ENCODE measurements at places on chromosomes 5 and 9.

GRCh38 chr5:136143763-136144162, 11.1 kb downstream of the SMAD5 start:
- no peak for DNase-seq

- no peak for DNase-seq
Observed at GRCh38 chr9:132838291-132838690, 39.8 kb downstream of the AK8 start.

DNA sequence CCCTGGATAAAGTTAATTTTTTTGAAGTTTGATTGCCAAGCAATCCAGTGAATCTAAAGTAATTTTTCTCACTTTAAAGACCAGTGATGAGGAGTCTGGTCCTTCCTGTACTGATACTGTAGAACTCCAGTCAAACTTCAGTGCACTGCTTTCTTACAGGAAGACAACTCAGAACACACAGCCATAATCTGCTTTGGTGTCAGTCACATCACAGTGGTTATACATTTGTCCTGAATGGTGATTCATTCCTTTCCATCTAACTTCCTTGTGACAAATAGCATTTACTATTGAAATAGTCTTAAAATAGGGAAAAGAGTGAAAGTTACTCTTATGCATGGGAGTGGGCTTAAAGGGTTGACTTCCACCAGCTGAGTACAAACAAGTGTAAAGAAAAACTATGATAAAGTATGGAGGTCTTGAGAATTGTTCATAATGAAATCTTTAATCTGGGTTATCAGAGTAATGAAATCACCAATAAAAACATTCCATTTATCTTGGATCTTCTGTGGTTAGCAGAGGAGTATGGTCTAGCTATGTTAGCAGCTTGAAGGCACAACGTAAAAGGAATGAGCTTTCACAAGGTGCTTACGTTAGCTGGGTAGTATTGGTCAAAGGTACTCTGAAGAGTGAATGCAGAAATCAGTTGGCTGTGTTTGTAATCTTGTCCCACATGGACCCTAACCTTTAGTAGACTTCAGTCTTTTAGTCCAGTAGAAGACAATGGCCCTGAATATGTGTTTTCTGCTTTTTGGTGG, 41.5 kb downstream of the DCP2 start:
- no peak for DNase-seq

- no peak for DNase-seq
Observed at GRCh38 chr9:108951578-108951977, 17.4 kb downstream of the ABITRAM start.

DNA sequence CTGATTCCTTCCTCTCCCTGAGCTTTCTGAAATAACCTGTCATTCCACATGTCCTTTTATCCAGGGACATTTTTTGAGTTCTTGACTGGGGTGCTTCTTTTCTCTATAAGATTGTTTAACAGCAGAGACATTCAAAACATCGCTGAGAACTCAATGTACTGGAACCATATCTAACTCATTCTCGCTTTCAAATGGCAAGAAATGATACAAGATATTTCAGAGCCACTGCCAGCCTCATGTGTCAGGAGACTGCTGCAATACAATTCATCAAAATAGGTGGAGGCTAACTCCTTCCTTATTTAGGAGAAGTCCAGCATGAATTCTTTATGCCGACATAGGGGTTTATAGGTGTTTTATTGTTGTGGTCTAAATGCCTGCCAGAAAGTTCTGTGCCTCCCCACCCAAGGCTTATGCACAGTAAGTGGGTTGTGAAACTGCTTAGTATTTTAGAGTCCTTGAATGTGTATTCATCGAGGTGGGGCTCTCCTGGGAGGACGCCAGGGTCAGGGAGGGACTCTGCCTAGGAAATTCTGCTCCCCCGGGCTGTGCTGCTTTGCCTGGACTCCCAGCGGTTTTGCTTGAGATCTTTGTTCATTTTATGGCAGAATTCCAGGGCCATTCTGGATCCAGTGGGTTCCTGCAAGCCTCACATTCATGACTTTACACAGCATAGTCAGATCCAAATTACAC, 53.9 kb downstream of the ZNF474 start:
- peak; percentile 91 for DNase-seq

DNA sequence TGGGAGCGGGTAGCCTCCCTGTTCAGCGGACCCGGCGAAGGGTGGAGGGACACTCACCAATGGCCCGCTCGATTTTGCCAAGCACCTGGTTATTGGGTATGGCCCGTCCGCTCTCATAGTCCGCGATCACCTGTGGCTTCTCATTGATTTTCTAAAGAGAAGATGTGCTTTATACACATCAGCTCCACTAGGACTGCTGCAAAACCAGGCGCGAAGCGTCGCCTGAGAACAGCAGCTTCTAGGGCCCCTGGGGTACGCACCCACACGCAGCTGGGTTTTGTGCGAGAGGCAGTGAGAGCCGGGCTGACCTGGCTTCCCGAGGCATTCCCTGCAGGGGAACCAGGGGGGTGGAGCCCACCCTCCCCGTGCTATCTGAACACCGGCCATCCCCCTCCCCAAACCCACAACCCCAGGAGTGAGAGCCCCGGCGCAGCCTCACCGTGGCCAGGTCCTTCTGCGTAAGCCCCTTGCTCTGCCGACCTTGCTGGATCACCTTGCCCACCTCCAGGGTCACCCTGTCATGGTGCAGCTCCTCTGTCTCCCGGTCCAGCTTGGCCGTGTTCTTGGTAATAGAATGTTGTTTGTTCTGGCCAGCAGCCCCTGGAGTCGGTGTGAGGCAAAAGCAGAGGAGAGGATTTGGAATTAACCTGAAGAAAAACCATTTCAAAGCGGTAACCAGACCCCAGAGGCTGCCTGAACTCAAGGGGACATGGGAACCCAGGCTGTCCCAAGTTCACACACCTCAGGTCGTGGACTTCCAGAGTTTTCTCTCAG, 3.1 kb downstream of the EDF1 start:
- DNase-seq: no peak

GRCh38 chr5:74098456-74098855, 472.5 kb downstream of the ARHGEF28 start:
- DNase-seq: no peak

- peak; percentile 66 for DNase-seq
Observed at GRCh38 chr9:70410368-70410767, 4.1 kb downstream of the KLF9 start.

DNA sequence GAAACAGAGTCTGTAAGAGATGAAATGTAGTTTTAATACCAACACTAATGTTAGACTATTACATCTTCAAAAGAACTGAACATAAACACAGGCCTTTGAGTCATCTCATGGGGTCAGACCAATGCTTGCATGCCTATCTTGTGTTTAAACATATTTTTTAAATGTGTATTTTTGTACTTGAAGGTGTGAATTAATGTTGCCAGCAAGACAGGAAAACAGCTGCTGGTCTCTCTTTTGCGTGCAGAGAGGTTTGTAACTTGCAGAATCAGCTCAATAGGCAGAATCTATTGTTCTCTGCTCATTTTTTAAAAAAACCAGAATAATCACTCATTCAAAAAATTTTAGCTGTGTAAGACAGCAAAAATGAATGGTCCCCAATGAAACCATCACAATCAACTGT, 180.2 kb downstream of the ALDH1A1 start:
- no peak for DNase-seq

- DNase-seq: no peak
Observed at GRCh38 chr9:109934136-109934856, 154.3 kb downstream of the PALM2AKAP2 start.

DNA sequence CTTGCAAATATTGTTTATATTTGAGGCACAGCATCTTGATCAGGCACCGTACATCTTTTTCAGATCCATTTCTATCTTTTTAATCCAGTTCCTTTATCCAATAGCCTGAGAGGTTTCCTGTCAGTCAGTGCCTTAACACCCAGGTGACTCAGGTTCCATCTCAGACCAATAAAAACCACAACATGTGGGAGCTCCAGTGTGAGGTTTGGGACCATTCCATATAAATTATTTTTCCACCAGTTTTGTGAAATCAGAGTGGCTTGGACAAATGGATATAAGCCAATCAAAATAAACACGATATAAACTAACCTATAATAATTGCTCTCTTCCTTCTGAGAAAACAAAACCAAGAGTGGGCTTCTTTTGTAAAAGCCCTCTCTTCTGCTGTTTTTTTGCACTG, 351.3 kb downstream of the NTRK2 start:
- no peak for DNase-seq

DNA sequence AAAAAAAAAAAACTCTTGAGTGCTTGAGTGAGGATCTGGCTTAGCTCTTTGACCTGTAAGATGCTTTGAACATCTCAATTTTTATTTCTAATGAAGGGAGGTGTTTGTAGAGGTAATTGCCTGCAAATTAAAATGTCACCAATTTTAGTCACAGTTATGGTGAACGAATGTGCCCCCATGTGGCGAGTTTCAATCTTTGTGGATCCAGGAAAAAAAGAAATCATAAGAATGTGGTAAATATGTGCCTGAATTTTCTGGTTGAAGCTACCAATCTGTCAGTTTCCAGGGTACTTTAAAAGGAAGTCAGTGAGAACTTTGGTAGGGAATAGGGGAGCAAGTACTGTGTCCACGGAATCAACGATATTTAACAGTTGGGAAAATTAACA, 1772.4 kb upstream of the CDH9 start:
- no peak for DNase-seq

DNA sequence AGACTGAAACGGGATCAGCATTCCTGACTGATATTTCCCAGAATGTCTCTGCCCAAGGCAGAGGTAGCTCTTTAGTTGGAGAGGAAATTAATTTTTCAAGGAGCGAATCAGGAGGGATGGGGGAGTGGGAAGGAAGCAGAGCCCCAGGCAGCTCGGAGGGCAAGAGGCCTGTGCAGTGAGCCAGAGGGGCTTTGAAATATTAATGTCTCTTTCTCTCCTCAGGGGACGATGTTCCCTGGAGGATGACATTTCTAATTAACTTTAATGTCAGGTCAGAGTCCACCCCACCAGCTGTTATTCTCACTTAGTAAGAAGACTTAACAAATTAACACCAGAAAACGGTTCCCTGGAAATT, 45.6 kb downstream of the SLC6A7 start:
- DNase-seq: no peak

DNA sequence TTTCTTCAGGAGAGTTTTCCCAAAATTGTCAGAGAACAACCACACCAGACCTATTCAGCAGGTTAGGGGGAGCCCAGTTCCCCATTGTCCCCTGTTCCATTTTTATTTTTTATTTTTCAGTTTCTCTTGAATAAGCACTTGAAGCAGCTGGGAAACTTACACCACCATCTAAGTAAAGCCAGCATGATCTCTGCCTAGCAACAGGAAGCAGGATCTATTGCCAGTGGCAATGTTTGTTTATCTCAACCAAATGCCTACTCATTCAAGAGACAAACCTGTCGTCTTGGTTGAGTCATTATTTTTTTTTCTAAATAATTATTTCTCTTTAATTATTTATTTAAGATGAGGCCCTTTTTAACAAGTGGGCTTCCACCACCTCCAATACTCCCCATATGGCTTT, 379.3 kb downstream of the PLK2 start:
- peak; percentile 54 for DNase-seq

- no peak for DNase-seq
Observed at GRCh38 chr5:68258531-68258930, 43.0 kb downstream of the PIK3R1 start.

DNA sequence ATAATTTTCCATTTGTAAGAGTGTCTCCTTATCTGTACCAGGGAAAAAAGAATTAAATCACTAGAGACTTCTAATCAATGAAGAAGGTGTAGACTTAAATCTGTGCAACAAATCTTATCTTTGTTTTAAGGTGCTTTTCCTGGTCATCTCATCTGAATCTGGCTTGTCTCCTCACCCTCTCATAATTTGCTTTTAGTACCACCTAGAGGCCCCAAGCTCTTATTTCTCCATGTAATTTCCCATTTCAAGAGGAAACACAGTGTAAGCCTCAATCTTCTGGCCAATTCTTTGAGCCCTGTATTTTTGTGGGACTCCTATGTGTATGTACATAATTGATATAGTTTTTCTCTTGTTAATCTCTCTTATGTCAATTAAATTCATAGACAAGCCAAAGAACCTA, 1975.3 kb upstream of the CDH6 start:
- DNase-seq: no peak

DNA sequence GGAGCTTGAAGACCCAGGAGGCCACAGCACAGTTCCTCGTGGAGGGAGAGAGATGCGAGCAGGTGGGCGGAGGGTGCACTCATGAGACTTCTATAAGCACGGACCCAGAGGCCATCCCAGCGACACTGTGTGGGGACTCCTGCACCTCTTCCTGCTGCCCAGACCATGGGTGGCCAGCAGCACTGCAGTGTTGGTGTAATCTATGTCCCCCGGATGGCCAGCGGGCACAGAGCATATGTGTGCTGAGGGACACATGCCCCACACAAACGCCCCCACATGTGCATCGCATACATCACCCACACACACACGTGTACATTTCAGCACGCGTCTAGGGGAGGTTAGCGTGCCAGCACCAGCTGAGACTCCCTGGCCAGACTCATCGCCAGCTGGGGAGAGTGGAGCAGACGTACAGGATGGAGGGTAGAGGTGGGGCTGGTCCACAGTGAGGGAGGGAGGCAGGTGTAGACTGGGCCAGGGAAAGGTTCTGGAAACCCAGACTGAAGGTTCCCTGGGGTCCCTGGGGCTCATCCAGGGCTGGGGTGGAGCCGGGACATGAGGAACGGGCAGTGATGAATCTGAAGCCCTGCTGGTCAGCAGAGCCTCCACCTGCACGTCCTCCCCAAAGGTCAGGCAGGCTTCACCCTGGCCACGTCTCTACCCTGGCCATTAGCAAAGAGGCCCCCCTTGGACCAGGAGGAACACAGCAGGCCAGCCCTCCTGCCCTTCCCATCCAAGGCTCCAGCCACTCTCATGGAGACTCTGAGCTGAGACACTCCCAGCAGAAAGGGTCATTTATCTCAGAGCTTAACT, 27.6 kb downstream of the ADAMTS2 start:
- no peak for DNase-seq

- DNase-seq: no peak
Observed at GRCh38 chr5:178991190-178992145, 3.7 kb downstream of the GRM6 start.

DNA sequence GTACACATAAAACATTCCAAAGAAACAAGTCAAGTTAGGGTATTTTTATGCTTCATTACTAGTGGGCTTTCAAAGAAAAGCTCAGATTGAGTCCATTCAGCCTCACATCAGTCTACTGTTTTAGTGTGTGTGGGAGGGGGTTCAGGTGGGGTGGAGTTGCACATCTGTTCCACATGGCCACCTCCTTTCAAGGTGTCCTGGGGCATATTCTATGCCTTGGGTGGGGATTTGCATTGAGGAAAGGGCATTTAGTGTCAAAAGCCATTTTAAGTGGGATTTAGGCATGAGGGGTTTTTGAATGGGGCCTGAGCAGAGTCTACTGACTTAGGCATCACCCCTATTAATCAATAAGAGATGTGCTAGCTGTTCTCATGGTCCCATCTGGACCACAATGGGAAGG, 983.1 kb downstream of the TLE4 start:
- no peak for DNase-seq

- DNase-seq: peak; percentile 49
Observed at GRCh38 chr9:113361304-113362018, 12.1 kb downstream of the BSPRY start.

GRCh38 chr5:113572716-113573115, 59.2 kb downstream of the YTHDC2 start:
- DNase-seq: no peak

- no peak for DNase-seq
Observed at GRCh38 chr5:56345352-56345751, 112.2 kb upstream of the ANKRD55 start.
